ENCODE measurements at places on chromosomes 5 and 9. TPM values are rescaled to one million over a fixed set of nuclear protein-coding genes. Genes with fewer than 3 reads are reported as not detected.

EIF4E1B gene
- not detected for total RNA-seq

CCNI2 gene
- not detected for total RNA-seq

IL9 gene
- total RNA-seq, result not detected

SPINK7 gene
- total RNA-seq, result not detected

DNA sequence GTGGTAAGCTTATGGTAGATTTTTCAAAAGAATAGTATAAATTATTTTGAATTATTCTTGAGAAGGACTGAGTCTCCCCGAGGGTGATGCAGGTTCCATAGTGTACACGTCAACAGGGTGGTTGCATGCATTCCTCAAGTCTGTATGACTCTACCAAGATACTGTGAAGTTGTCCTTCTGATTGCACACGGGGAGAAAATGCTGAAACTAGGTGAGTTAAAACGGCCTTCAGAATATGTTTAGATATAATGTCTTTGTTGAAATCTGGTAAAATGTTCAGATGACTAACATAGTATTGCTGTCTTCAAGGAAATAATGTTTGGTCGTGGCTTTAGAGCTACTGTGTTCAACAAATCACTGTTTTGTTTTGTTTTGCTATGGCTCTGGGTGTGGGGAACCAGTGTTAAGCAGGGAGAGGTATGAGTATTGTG, 22.4 kb upstream of the TNFAIP8 start:
- no peak for DNase-seq

- DNase-seq, result no peak
Observed at GRCh38 chr9:72140586-72140985, 8.7 kb upstream of the GDA start.

- no peak for DNase-seq
Observed at GRCh38 chr9:35431467-35431866, 58.4 kb upstream of the RUSC2 start.
